HFF-Myc (cell line): ENCODE measurements at places on chromosomes 12 and 14.

DNA sequence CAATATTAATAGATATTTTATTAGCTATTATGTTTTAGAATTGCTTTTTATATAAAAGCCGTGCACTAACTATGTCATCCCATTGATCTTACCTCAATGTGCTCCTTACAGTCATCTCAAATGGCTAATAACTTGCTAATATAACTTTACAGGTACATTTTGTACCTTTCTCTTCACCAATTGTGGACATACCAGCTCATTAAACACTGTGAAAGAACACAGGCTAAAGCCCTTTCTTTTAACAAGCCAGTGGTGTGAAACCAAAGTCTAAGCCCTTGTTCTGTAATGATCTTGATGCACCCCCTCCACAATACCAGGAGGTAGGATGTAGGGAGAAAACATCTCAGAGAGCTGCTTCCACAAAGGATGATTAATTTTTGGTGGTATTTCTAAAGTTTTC lies 675.3 kb upstream of the USP15 start:
- no peak for DNase-seq

- DNase-seq = no peak
Observed at GRCh38 chr14:62280366-62280765, 518.1 kb downstream of the SNAPC1 start.

- no peak for DNase-seq
Observed at GRCh38 chr14:52012635-52013034, 23.3 kb downstream of the RTRAF start.

DNA sequence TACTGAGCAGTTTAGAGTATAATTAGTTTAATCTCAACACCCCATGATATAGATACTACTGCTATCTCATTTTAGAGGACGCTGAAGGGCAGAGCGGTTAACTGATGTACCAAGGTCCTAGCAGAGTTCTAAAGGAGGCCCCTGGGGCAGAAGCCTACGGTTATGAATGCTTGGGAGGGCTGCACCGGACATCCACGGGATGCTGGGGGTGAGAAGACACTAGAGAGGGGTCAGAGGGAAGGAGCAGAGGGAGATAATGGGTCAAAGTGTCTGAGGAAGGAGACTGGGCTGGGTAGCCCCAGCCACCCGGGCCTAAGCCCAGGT lies 1.6 kb upstream of the ACTR6 start:
- DNase-seq = no peak

DNA sequence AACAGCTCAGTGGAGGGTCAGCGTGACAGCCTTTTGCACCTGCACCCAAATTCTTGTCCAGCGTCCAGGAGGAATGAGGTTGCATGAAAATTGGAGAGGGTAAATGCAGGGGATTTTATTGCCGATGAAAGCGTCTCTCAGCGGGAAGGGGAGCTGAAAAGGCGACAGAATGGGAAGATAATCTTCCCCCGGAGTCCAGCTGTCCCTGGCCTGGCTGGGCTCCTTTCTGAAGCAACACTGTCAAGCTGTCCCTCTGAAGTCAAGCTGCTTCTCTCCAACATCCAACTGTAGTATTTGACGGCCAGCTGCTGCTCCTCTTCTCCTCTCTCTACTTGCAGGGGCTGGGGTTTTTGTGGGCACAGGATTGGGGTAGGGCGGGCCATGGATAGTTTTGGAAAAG lies 32.7 kb downstream of the NOPCHAP1 start:
- DNase-seq = no peak

- no peak for DNase-seq
Observed at GRCh38 chr12:30870491-30871265, 55.9 kb upstream of the TSPAN11 start.

- no peak for DNase-seq
Observed at GRCh38 chr12:28536088-28536487, 345.8 kb downstream of the CCDC91 start.

DNA sequence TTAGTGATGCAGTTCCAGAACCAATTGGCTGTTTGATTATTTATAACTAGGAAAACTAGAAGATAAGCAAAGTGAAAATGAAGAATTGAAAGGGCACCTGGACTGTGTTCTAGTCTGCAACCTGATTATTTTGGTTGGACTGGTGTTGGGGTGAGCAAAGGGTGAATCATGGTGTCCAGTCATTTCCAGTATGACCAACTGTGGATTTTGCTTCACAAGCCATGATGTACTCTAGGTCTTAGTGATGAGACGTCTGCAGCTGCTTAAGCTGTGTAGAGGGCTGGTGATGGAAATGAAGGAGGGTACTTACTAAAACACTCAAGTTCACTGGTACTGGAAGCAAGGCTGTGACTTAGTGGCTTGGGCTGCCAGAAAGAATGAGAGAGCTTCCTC lies 193.2 kb upstream of the FRMD6 start:
- peak; percentile 32 for DNase-seq

GRCh38 chr12:112907415-112908157 lies 824 bp downstream of the OAS1 start:
- DNase-seq = no peak

- no peak for DNase-seq
Observed at GRCh38 chr12:3965046-3965445, 91.8 kb upstream of the PARP11 start.

GRCh38 chr14:95515596-95516552 lies 576 bp downstream of the SYNE3 start:
- DNase-seq = no peak

- no peak for DNase-seq
Observed at GRCh38 chr12:130992979-130993538, 39.4 kb downstream of the ADGRD1 start.

DNA sequence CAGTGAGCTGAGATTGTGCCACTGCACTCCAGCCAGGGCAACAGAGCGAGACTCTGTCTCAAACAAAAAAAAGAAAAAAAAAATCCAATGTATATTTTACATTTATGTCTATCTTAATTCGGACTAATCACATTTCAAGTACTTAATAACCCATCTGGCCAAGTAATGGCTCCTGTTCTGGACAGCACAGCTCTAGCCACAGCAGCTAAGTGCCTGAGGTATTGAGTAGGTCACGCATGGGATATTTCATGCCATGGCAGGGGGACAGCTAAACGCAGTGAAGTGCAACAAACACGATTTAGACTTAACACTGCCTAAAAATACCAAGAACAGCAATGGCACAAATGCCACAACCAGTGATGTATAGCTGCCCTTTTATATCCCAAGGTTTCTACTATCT lies 8.0 kb downstream of the BAZ1A start:
- no peak for DNase-seq

DNA sequence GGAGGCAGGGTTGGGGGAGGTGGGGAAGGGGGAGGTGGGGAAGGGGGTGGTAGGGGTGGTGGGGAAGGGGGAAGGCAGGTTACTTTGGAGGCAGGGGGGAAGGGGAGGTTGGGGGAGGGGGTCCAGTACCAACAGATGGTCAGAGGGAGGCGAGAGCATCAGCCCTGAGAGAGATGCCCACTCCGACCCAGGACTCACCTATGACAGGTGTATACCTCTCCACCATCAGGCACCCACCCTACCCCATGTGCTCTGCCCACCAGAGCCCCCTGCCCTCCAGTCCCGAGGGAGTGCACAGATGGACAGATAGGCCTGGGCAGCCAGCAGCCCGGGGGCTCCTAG lies 18.6 kb downstream of the JAG2 start:
- no peak for DNase-seq

DNA sequence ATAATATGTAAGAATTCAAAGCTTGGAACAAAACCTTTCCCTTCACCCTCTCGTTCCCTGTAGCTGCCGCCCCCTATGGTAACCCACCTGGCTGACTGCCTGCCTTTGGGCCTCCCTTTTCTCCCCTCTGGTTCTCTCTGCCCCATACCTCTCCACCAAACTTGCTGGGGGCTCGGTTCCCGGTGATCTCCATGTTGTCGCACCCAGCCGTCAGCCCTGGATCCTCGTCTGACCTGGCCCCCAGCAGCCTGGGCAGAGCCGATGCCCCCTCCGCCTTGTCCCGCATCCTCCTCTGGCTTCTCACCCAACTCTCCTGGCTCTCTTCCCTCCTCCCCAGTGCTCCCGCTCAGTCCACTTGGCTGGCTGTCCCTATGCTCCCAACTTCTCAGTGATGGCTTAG lies 4.5 kb downstream of the CYP46A1 start:
- no peak for DNase-seq

DNA sequence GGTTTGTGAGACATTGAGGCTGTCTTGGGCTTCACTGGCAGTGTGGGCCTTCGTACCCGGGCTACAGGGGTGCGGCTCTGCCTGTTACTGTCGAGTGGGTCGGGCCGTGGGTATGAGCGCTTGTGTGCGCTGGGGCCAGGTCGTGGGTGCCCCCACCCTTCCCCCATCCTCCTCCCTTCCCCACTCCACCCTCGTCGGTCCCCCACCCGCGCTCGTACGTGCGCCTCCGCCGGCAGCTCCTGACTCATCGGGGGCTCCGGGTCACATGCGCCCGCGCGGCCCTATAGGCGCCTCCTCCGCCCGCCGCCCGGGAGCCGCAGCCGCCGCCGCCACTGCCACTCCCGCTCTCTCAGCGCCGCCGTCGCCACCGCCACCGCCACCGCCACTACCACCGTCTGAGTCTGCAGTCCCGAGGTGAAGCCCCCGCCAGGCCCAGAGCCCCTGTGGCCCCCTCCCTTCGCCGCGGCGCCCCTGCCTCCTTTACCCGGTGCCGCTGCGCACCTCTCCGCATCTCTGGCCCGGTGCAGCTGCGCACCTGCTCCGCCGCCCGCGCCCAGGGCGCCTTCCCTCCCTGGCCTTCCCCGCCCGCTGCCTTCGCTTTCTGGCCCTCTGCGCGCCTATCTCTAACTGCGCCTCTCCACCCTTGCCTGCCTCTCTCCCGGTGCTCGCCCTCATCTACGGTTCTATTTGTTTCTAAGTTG lies at the start of gene ENO2:
Gene ENO2 (plus strand): TSS at position 335 of the 701 bp plus-strand sequence. CDS start 1,253 bp downstream, outside the sequence.
- no peak for DNase-seq

DNA sequence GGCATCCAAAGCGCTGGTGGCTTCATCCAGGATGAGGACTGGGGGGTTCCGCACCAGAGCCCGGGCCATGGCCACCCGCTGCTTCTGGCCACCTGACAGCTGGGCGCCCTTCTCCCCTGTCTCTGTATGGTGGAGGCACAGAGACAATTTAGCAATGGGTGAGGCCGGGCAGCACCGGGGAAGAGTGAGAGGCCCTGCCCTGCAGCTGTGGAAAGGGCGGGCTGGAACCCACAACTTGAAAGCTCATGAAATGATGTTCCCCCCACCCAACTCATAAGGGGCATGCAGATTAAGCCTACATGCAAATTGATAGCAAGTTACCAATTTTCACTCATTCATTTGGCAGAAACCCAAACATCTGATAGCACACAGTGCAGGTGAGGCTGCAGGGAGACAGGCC lies 34.1 kb downstream of the ABCB9 start:
- DNase-seq = no peak

- DNase-seq = no peak
Observed at GRCh38 chr14:54362759-54363437, 33.9 kb upstream of the CDKN3 start.

- no peak for DNase-seq
Observed at GRCh38 chr12:17810399-17810798, 279.6 kb downstream of the RERGL start.

- DNase-seq = no peak
Observed at GRCh38 chr14:58465421-58465820, 37.9 kb downstream of the KIAA0586 start.

DNA sequence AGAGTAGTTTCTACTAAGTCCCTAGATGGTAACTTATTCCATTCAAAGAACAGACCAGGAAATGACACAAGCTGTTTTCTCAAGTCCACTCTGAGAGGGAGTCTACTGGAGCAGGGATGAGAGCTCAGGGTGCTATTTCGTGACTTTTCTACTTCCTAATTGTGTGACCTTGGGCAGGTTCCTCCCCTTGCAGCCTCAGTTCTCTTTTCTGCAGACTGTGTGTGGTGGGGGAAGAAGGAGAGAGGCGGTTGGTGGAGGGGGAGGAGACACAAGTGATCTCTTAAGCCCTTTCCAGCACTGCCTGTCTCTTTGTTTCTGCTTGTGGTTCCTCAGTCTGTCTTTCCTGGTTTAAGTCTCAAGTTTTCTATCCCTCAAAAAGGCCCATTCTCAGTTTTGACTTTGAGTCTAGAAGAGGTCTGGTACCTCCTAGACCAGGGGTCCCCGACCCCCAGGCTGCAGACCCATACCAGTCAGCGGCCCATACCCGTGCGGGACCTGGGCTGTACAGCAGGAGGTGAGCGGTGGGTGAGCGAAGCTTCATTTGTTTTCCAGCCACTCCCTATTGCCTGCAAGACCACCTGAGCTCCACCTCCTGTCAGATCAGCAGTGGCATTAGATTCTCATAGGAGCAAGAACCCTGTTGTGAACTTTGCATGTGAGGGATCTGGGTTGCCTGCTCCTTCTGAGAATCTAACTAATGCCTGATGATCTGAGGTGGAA lies 10.7 kb downstream of the FGF6 start:
- no peak for DNase-seq
